ENCODE measurements at places on chromosomes 2 and 18.

- peak; percentile 65 for DNase-seq
Observed at GRCh38 chr2:239259603-239260298, 141.1 kb downstream of the HDAC4 start.

DNA sequence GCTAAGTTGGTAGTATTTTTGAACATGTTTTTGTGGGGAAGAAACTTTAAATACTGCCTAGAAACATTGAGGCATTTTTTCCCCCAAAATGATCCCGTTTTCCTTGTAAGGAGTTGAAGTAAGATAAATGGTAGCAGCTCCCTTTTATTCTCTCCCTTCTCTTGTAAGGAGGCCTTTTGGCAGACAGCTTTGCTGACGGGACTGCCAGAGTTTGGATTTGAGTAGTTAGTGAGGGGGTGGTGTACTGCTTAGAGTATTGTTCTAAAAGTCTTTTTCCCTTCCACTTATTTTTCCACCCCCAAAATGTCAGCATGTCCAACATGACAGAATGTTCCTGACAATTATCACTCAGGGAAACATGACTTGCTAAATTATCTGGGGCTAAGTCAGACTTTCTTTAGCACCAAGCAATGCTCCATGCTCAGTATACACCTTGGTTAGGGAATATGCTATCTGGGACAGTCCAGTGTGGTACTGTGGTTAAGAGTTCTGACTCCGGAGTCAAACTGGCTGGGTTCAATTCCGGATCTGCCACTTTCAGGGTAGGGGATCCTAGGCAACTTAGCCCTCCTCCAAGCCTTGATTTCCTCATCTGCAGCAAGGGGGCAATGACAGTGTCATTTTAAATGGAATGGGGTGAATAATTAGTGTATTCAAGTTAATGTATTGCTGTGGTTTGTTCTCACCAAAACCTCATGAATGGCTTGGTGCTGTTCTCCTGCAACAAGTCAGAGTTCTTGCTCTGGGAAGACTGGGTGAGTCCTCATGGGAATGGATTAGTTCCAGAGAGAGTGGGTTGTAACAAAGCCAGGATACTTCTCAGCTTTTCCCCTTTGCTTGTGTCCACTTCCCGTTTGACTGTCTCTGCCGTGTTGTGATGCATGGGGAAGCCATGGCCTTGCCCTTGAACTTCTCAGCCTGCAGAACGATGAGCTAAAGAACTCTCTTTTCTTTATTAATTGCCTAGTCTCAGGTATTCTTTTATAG is 116.2 kb downstream of the TANC1 start:
- no peak for DNase-seq

GRCh38 chr2:7674606-7675005 is 757.4 kb downstream of the RNF144A start:
- DNase-seq, result no peak

GRCh38 chr2:98730053-98730706 is 752 bp downstream of the MGAT4A start:
- no peak for DNase-seq

GRCh38 chr2:31940920-31941319 is 69.9 kb downstream of the MEMO1 start:
- DNase-seq, result no peak

GRCh38 chr2:15728245-15728938 is 136.7 kb downstream of the DDX1 start:
- DNase-seq, result peak; percentile 43

GRCh38 chr18:59617468-59617932 is 79.7 kb downstream of the CCBE1 start:
- no peak for DNase-seq

- DNase-seq, result no peak
Observed at GRCh38 chr2:24881623-24882022, 38.4 kb downstream of the ADCY3 start.

DNA sequence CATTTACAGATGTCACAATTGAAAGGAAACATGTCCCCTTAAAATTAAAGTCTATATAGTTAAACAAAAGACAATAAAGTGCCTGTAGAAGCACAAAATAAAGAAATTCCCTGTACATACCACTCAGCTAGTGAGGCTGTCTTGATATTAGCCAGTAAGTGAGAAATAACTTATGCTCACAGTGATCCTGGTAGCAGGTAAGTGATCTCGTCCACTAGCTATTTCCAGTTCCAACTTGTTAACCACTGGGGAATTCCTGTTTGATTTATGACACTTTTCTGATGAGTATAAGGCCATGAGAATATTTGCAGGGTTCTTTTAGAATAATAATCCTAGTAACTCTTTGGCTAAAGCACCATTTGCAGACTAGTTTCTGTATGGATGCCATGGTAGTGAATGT is 127.9 kb upstream of the PGAP1 start:
- no peak for DNase-seq

GRCh38 chr2:205477016-205477705 is 205.1 kb upstream of the NRP2 start:
- no peak for DNase-seq

DNA sequence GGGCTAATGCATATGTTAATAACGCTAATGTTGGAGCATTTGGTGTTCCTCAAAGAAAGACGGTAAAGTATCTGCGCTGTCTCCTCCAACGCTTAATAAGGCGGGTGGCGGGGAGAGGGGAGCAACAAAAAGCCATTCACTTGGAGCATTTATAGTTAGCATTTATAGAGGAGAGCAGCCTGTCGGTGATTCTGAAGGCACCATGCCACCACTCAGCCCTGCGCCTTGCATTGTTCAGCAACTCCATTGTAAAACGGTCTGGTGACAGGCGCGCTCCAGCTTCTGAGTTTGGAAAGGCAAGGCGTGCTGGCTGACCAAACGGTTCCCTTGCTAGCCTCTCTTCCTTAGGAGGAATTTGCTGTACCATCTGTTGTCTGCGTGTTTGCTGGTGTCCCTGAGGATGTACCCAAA is 83.9 kb downstream of the LYPD1 start:
- DNase-seq, result no peak

DNA sequence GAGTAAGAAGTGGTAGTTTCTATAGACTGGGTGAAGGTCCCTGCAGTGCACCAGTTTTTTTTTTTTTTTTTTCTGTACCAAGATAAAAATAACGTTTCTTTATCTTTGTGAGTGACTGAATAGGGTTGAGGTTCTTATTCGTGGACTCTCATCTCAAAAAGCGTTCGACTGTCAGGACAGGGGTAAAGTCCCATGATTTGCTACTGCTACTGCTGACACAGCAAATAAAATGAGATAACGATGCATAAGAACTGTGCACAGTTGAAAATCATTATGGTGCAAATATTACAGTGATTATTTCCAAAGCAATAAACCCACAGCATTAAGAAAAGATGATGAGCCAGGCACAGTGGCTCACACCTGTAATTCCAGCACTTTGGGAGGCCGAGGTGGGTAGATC is 482.0 kb upstream of the CHST9 start:
- DNase-seq, result no peak

DNA sequence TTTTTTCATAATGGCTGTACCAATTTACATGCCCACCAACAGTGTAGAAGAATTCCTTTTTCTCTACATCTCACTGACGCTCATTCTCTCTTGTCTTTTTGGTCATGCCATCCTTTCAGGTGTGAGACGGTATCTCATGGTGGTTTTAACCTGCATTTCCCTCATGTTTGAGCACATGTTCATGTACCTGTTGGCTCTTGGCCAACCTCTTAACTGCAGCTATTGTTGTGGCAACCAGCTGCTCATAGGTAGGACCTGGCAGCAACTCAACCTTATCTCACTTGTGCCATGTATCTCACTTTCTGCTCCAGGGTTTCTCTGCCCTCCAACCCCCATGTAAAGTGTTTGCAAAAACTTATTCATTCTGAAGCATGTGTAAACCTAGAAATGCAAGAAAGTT is 167.5 kb downstream of the UPP2 start:
- no peak for DNase-seq

GRCh38 chr2:136134126-136134525 is 16.2 kb upstream of the CXCR4 start:
- DNase-seq, result peak; percentile 1

GRCh38 chr2:109209412-109209811 is 80.4 kb downstream of the SH3RF3 start:
- no peak for DNase-seq

GRCh38 chr2:208496129-208496528 is 89.5 kb downstream of the PTH2R start:
- no peak for DNase-seq

DNA sequence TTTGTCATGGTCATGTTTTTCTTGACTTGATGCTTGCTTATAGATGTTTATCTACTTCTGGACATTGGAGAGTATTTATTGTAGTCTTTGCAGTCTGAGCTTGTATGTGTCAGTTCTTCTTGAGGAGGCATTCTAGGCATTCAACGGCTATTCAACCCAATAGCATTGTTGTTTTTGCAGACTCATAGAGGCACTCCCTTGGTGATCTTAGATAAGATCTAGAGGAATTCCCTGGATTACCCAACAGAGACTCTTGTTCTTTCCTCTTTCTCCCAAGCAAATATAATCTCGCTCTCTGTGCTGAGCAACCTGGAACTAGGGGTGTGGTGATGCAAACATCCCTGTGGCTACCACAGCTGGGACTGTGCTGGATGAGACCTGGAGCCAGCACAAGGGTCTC is 40.4 kb downstream of the SYT4 start:
- DNase-seq, result no peak

- no peak for DNase-seq
Observed at GRCh38 chr2:11387100-11387390, 42.6 kb upstream of the ROCK2 start.

GRCh38 chr2:240628808-240629618 is 3.7 kb downstream of the GPR35 start:
- DNase-seq, result peak; percentile 68

GRCh38 chr2:158443606-158444005 is 12.9 kb downstream of the CCDC148 start:
- DNase-seq, result no peak

DNA sequence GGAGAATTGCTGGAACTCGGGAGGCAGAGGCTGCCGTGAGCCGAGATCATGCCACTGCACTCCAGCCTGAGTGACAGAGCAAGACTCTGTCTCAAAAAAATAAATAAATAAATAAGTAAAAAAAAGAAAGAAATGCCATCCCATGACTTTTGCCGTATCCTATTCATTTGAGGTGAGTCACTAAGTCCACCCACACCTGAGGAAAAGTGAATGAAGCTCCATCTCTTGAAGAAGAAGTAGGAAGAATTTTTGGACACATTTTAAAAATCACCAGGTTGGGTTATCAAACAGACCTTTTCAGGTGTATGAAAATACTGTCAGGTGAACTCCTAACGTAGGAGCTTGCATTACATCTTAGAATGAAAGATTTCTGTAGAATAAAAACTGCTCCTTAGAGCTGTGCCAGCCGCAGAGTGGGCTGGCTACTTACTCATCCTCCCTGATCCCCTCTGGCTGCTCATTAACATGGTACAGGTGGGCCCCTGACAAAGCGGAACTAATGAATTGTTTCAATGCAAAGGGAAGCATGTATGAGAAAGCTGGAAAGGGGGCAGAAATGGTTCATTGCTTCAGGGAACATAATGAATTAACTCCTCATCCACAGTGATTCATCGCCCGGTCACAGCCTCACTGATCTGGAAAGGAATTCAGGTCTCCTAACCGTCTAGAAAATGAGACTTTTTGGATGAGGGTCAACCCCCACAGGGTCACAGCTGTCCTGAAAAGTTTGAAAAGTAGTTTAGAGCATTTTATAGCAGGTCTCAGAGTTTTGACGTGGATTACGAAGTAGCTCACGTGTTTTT is 191.4 kb downstream of the SPP2 start:
- DNase-seq, result no peak

- DNase-seq, result no peak
Observed at GRCh38 chr18:69947361-69948133, at the start of gene CD226. Gene CD226, minus strand, starts transcription at chr18:69947873. Its CDS starts 467 bp downstream, at chr18:69947406.

DNA sequence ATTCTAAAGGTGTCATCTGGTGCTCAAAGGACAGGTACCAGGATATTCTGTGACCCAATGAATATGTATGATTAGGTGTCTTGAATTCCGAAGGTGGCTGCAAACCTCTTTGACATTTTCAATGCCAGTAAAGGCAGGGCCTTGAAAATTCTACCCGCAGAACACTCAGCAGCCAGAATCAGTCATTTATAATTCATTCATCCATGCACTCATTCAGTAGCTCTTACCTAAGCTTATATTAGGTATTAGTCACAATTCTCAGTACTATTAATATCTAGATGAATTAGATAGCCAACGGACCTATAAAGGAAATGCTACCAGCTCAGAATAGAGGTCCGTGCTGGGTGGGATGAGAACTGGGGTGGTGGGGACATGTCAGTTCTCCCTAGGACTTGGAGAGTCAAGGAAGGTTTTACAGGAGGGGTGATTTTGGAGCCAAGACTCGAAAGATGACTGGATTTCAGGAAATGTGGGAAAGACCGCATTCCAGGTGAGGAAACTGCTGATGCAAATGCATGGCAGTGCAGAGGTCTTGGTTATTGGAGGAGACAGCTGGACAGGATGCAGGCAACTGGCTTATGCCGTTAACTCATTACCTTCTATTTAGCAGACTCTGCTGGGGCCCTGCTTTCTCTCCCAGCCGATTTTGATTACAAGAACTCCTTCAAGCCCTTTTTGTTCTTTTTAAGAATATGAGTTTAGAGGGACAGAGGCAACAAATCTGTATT is 7.2 kb downstream of the TRIB2 start:
- DNase-seq, result peak; percentile 26

GRCh38 chr2:27206346-27206745 is 5.5 kb upstream of the ATRAID start:
- no peak for DNase-seq

- DNase-seq, result no peak
Observed at GRCh38 chr2:150783015-150783414, 295.5 kb upstream of the RND3 start.

- no peak for DNase-seq
Observed at GRCh38 chr2:55887901-55888624, 35.5 kb downstream of the EFEMP1 start.

DNA sequence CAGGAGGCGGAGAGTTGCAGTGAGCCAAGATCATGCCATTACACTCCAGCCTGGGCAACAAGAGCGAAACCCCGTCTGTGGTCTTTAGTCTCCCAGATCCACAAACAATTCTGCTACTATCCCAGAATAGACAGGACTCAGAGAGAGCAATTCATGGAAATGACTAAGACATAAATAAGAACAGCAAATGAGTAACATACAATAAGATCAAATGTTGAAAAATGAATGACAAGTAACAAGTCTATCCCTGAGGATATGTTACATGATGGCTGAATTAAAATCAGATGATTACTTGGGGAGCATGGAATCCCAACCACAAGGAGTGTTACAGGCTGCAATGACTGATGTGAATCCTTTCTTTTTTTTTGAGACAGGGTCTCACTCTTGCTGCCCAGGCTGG is 10.3 kb downstream of the ARL5A start:
- no peak for DNase-seq

DNA sequence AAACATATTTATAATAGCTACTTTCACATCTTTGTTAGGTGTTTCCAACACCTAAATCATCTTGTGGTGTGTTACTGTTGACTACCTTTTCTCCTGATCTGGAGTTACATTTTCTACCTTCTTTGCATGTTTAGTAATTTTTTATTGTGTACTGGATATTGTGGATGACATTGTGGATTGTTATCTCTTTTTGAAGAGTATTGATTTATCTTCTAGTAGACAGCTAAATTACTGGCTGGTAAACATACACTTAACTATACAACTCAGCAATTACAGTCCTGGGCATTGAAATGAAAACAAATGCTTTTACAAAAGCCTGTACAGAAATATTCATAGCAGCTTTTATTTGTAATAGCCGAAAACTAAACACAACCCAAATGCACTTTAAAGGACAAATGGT is 150.8 kb downstream of the PTRHD1 start:
- DNase-seq, result no peak

- DNase-seq, result no peak
Observed at GRCh38 chr2:48943436-48943835, 187.9 kb upstream of the LHCGR start.

- no peak for DNase-seq
Observed at GRCh38 chr2:62831729-62832128, 126.2 kb downstream of the EHBP1 start.

GRCh38 chr2:14866736-14867352 is 234.3 kb downstream of the LRATD1 start:
- no peak for DNase-seq
